Panc1 (cell line): ENCODE measurements at places on chromosomes 3 and 15. TPM values are rescaled to one million over a fixed set of nuclear protein-coding genes. Genes with fewer than 3 reads are reported as not detected.

- no peak for DNase-seq
Observed at GRCh38 chr3:116064646-116065045, 380.6 kb downstream of the LSAMP start.

DNA sequence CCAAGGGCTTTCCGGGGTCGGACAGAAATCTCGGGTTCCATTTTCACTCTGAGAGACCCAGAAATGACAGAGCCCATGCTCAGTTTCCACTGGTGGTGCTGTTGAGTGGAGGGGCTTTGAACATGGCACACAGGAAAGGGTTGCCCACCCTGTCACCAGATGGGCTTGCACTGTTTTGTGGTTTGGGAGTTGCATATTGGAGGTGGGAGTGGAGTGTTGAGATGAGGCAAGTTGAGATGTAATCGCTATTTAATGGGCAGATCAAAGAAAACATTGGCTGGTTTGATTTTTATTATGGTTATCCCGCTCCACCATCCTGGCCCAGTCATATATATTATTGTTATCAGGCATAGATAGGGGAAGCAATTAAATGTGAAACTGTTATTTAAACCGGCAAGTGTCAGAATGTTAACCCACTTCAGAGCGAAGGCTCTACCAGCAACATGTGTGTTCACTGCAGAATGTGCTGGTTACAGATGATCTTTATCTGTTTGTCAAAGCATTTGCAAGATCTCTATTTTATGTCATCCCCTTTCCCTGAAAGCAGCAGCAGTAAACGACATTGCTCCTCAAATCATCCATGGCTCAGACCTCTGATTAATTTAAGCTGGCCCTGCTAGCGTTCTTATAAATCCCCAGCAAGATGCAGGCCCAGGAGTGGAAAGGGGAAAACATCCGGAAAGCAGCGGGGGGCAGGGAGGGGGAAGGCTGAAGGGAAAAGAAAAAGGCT is 58.3 kb upstream of the TSEN2 start:
- no peak for DNase-seq

DNA sequence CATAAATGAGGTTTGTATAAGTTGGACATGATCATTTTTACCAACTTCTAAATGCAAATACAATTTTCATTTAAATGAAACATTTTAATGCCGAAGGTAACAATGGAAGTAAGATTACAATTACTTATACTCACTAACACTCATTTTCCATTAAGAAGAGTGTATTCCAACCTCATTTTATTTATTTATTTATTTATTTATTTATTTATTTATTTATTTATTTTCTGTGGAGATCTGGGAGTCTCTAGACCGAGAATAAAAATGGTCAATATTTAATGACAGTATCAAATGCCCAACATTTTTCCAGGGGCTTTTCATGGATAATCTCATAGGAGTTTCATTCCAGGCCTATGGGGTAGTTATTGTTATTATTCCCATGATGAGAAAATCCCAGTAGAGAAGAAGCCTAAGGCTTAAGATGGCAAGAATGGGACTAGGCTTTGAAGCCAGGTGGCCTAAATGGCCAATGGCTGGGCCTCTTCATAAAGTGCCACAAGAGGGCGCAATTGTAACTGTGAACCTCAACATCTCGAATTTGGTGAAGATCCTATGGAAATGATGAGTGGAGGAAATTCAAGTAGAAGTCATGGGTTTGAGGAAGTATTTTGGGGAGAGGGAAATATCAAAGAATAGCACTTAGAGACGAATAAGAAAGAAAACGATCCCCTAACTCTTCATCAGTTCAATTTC is 21.3 kb downstream of the VGLL3 start:
- DNase-seq, result no peak

GRCh38 chr3:183233966-183234365 is 19.1 kb upstream of the B3GNT5 start:
- DNase-seq, result no peak

GRCh38 chr3:8298021-8298954 is 203.3 kb upstream of the LMCD1 start:
- DNase-seq, result no peak

Gene PLA2G4D
- not detected for total RNA-seq

Gene NPAP1
- total RNA-seq, result not detected

- no peak for DNase-seq
Observed at GRCh38 chr15:83866692-83867091, 212.8 kb downstream of the ADAMTSL3 start.

DNA sequence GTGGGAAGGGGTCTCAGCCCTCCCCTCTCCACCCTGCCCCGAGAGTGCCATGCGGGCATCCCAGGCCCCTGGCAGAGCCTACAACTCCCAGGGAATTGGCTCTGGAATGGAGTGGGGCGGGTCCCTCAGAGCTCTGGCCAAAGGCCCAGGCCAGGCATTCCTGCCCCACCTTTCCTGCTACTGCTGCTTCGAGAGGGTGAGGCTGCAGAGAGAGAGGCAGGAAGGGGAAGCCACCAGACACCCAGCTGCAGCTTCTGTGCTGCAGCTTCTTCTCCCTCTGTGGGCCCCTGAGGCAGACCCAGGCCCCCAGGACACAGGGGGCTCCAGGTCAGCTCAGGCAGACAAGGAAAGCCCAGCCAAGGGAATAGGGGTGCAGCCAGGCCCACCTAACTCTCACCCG is 2.7 kb downstream of the ALS2CL start:
- DNase-seq, result no peak

- no peak for DNase-seq
Observed at GRCh38 chr15:40149339-40149738, 11.5 kb upstream of the BUB1B start.
